Stimulated activated CD8-positive, alpha-beta memory T cell treated with anti-CD3 and anti-CD28 coated beads, Interleukin-4, amount 100 ng/mL, for 4 hours (primary cell): ENCODE measurements at places on chromosomes 11 and 22.

DNA sequence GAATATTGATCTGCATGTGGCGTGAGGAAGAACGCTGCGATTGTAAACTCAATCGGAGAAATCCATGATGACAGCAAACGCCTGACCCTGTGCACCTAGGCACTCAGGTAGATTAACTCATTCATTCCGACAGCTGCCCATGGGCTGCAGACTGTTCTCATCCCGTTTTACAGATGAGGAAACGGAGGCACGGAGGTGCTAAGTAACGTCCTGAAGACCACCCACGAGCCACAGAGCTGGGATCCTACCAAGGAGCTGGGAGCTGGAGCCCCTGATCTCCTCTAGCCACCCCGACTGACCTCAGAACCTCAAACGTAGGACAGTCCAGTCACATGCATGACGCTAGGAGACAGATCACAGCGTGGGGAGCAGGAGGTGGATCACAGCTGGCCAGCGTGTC, 1092.7 kb downstream of the BRD1 start:
- DNase-seq: no peak

GRCh38 chr11:68925611-68926010, 21.9 kb downstream of the IGHMBP2 start:
- no peak for DNase-seq

- DNase-seq: no peak
Observed at GRCh38 chr11:106457727-106458126, 380.3 kb downstream of the AASDHPPT start.

- no peak for DNase-seq
Observed at GRCh38 chr22:26981111-26981510, 323.7 kb downstream of the MIAT start.

GRCh38 chr22:26364066-26365015, 64.7 kb upstream of the ASPHD2 start:
- no peak for DNase-seq

DNA sequence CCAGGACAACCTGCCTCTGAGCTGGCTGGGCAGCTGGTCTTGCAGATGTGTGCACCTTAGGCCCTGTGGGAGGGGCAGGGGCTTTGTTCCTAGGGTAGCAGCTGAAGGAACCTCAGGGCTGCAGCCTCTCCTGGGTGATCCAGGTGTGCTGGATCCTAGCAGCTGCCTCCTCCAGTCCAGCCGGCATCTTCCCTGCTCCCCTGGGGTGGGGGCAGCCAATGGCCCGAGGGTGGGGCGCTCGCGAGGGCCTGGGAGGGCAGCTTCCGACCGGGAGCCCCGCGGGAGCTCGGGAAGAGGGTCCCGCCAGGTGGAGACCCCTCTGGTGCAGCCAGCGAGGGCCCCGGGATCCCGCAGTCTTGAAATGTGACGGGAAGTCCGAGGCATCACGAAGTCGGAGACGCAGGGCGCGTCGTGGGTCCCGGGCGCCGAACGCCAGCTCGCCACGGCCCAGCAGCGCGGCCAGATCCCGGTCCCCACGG, 1.7 kb downstream of the IFITM1 start:
- DNase-seq: no peak

- DNase-seq: no peak
Observed at GRCh38 chr22:41922328-41922727, 4.3 kb downstream of the TNFRSF13C start.

GRCh38 chr11:70926543-70927201, 325.7 kb downstream of the SHANK2 start:
- no peak for DNase-seq

GRCh38 chr22:34064696-34065095, 144.4 kb upstream of the LARGE1 start:
- DNase-seq: no peak

- no peak for DNase-seq
Observed at GRCh38 chr22:20391222-20391621, 2.7 kb upstream of the ZNF74 start.

- no peak for DNase-seq
Observed at GRCh38 chr11:109552376-109552775, 130.4 kb downstream of the C11orf87 start.

GRCh38 chr11:96105197-96105895, 181.4 kb upstream of the MTMR2 start:
- no peak for DNase-seq

DNA sequence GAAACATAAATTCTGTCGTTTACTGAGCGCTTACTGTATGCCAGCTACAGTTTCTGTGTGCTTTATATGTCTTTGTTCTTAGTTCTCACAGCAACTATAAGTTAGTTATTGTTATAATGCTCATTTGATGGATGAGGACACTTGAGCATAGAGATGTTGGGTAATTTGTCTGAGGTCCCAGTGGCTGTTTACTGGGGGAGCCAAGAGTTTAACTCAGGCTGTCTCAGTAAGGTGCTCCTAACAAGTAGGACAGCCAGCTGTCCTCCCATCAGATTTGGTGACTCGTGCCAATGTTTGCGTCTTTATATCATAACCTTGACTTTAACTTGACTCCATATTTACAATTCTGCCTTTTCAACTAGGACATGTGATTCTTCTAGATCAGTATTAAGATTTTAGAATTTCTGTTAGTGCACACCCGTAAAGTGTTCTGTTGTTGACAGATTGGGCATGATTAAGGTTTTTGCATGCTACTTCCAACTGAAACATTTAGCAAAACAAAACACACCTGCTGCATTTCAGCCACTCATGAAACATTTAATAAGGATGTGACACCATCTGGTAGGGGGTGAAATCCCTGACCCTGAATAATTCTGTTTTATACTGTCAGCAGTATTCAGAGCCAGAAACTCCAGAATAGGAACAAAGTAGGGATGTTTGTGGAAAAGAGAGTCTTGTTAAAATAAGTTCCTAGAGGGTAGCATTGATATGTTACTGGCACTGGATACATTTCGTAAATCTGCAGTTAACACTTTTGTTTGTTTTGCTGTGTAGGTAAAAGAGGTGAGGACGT, 1.9 kb downstream of the REXO2 start:
- no peak for DNase-seq

- no peak for DNase-seq
Observed at GRCh38 chr22:29145321-29146072, 60.2 kb upstream of the EMID1 start.

DNA sequence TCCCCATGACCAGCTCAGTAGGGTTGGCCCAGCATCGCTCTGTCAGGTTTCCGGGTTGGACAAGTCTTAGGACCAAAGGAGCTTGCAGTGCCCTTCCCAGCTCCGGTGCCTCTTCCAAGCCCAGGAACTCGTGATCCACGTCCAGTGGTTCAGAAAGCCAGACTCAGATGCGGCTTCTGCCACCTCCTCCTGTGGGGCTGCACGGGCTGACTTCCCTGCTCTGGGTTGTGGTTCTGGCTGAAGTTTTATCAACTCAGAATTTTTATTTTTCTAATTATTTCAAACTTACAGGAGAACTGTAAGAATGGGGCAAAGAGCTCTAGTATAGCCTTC, 85.0 kb downstream of the BCR start:
- no peak for DNase-seq

DNA sequence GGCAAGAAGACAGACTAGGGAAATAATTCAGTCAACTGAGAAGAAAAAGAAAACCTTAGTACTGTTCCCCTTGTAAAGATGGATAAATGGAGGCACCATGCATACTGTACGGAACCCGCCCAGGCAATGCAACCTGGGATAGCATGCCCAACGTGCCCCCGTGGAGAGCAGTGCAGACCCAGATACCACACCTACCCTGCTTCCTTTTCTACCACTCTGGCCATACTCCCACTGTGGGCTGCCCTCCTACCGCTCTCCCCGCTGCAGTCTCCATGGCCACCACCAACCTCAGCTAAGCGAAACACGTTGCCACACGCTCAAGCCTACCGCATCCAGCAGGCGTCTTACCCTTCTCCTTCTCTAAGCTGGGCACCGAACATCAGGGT, 117.4 kb upstream of the SERPIND1 start:
- no peak for DNase-seq

GRCh38 chr22:19304547-19304946, 13.0 kb upstream of the CLTCL1 start:
- DNase-seq: no peak

- DNase-seq: no peak
Observed at GRCh38 chr22:47053726-47054141, 291.3 kb downstream of the TBC1D22A start.

DNA sequence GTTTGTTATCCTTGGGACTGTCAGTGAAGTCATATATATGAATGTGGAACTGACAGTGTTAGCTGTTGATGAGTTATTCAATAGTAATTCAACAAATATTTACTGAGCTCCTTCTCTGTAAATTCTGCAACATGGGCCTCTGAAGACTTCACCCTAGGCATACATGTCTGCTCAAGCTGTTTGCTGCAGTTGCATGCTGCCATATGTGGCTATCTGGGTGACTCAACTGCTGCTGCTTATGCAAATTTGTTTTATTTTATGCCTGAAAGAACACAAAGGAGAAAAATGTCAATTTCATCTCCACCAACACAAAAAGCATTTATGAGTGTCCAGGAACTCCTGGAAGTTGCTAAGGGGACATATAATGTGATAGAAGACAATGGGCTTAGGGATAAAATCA, 417.6 kb downstream of the AASDHPPT start:
- no peak for DNase-seq
